ENCODE measurements at places on chromosomes 11 and 22.
A peak's percentile ranks its signal among the peaks of the same experiment; 100 is the strongest.

DNA sequence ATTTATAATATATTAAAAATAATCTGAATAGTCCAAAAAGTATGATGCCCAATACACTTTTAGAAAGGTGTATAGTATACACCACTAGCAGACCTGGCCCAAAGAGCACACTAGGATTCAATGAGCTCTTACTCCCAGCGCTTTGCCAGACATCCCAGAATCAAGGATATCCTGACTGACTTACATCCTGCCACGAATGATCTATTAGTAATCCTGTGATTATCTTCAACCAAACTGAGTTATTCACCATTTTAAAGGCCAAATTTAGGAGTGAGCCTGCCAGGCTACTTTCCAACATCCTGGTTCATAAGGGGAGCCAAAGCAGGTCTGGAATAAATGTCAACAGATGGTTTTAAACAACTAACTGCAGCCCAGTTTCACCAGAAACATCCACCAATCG is 60.8 kb upstream of the FAM181B start:
- DNase-seq: no peak

GRCh38 chr11:13205486-13205885 is 72.1 kb upstream of the BMAL1 start:
- no peak for DNase-seq

- DNase-seq: no peak
These were observed 6.9 kb downstream of the TNNT3 start for GRCh38 chr11:1926156-1927025.

GRCh38 chr11:93532281-93532789 is 10.9 kb downstream of the SMCO4 start:
- DNase-seq: no peak

GRCh38 chr11:127392575-127392974 is 392.0 kb upstream of the KIRREL3 start:
- no peak for DNase-seq

- DNase-seq: no peak
These were observed 241.3 kb upstream of the NCAM1 start for GRCh38 chr11:112719736-112720525.

- DNase-seq: no peak
These were observed 8.2 kb downstream of the PDGFB start for GRCh38 chr22:39236321-39237317.

GRCh38 chr11:10122326-10123197 is 171.5 kb downstream of the SBF2 start:
- no peak for DNase-seq

- DNase-seq: no peak
These were observed 36.2 kb downstream of the CNTF start for GRCh38 chr11:58658623-58659022.

- no peak for DNase-seq
These were observed 24.4 kb upstream of the TXNRD2 start for GRCh38 chr22:19965771-19966709.

DNA sequence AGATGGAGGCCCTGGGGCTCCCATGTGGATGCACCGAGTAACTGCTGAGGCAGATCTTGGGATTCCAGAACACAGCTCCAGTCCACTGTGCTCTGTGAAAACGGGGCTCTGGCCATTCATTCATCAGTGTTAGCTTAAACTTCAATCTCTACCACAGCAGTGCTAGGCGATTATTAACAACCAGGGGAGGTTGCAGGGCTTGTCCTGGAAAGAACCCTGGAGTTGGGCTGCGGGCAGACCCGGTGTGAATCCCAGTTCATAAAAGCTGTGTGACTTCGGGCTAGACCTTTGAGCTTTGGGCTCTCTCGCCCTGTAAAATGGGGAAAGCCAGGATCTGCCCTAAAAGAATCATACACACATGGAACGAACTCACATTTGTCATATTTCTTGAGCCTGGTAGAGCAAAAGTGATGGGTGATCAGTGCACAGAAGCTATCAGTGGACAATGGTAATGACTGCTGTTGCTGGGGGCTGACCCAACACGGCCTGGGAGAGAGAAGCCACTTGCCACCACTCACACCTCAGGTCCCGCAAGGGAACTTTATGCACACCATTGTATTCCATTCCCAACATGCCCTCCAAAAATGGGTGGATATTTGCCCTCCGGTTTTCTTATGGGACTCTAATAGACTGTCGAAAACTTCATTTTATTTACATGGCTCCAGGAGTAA is 15.6 kb upstream of the CRYBB3 start:
- no peak for DNase-seq

GRCh38 chr11:106493751-106494150 is 416.3 kb downstream of the AASDHPPT start:
- no peak for DNase-seq

DNA sequence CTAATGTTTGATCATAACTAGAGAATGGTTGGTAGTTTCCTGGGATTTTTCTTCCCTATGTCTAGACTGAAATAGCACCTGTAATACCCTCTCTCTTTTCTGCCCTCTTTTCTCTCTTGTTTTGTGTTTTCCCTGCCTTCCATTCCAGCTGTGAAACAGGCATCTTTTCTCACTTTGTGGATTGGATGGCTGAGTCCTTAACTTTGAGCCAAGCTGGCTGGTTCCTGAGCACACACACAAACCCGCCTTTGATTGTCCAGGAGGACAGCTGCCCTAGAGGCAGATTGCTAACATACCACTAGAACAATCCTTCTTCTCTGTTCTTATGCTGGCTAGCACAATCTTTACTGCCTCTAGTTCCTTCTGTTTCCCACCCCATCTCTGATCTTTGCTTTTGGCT is 17.7 kb downstream of the CTNND1 start:
- peak; percentile 29 for DNase-seq

- no peak for DNase-seq
These were observed 10.3 kb downstream of the EIF4G2 start for GRCh38 chr11:10798330-10798928.

- DNase-seq: no peak
These were observed 191.7 kb downstream of the KIRREL3 start for GRCh38 chr11:126808836-126809235.

- no peak for DNase-seq
These were observed 41.5 kb downstream of the DHCR7 start for GRCh38 chr11:71406681-71407080.

DNA sequence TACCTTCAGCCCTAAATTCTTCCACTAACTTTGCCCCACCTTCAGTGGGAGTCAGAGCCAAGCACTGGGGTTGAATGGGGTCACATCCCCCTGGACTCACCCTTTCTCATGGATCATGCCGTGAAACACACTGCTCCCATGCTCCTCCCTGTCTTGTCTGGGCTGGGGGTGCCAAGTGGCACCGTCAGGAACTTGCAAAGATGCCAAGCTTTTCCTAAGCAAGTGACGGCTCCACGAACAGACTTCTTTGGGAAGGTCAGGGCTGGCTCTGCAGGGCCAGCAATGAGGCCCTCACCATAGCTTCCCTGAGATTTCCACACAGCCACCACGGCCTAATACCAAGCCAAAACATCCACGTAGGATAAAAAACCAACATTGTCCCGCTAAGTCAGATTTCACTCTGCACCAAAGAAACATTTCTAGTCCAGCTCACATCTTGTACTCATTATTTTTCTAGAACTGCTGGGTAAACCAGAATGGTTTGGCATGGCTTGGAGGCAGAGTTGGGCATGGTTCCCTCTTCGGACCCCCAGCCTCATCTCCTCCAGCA is 76.5 kb downstream of the NAT10 start:
- no peak for DNase-seq

DNA sequence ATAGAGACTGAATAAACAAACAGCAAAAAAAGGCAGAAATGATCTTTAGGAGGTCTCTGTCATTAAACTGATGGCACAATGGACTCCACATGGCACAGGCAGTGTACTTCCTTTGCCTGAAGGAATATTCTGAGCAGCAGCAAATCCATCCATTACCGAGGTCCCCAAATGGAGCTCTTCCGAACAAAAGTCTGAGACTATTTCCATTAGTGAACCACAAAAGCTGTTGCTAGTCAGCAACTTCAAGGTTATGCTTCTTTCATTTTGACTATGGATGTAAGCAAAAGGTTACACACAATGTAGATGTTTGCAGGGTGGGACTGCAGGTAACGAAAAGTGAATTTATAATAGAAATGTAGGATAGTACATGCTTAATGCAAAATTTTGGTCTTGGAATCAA is 14.5 kb downstream of the NARS2 start:
- no peak for DNase-seq

DNA sequence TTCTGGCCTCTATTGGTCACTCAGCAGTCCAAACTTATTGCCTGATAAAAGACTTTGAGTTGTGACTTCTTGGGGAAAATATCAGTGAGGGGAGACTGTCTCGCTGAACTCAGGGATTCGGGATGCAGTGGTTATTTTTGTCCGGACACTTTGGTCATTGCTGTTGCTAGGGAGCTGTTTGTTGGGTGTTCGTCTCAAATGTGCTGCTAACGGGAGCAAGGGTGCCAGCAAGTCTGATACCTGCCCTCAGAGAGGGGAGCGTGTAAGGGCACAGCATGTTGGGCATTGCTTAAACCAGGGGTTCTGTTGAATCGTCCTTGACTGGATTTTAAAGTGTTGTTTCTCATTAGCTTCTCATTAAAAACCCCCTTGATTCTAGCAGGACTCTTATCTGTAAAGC is 49.2 kb upstream of the SLC25A18 start:
- DNase-seq: no peak

- DNase-seq: no peak
These were observed 75.9 kb upstream of the NUP50 start for GRCh38 chr22:45087802-45088201.

- DNase-seq: no peak
These were observed 1473.3 kb downstream of the TBC1D22A start for GRCh38 chr22:48235744-48236143.

DNA sequence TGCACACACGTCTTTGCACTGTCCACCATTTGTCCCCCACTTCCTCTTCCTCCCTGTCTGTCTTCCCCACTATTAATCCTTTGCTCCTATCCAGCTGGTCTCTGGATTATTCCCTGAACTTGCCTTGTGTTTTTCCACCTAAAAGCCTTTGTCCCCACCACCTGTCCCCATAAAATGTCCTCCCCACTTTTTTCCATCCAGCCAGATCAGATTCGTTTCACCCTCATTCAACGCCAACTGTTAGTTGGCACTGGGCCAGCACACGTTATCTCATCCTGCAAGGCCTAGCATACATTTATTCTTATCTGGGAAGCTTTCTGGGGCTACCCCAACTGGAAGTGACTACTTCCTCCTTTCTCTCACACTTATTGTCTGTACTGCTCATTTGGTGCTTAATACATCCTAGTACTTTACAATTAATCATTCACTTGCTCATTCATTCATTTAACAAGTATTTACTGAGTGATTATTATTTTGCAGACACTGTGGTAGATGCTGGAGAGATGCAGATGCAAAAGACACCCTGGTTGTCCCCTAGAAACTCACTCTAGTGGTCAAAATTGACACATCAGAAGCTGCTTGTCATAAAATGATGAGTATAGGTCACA is 96.2 kb downstream of the RASSF10 start:
- no peak for DNase-seq

GRCh38 chr11:126355926-126356897 is 726 bp downstream of the ST3GAL4 start:
- DNase-seq: peak; percentile 64

DNA sequence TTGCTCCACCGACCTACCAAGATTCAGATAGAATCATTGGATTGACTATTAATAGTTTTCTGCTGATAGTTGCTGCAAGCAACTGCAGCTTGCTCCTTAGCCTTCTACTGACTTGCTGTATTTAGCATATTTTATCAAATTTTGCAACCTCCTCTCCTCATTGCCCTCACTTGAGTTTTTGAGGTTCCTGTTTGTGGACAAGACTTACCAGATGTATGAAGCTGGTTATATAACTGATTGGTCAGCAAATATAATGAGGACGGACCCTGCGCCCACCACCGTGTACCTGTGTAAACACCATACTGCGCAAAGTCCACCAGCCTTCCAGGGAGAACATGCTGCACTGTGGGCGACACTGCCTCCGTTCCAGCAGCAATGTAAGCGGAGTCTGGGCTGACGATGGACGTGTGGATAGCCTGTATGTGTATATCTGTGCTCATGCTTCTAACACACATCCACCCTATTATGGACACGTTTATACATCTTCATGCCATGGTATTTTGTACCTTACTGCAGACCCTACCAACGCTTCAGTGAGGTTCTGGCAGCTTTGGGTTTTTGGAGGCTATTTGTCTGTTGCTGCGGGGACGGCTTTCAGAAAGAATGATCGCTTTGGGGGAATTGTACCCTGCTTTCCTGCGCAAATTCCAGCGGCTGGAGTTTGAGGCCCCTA is 1.5 kb upstream of the USP18 start:
- no peak for DNase-seq

DNA sequence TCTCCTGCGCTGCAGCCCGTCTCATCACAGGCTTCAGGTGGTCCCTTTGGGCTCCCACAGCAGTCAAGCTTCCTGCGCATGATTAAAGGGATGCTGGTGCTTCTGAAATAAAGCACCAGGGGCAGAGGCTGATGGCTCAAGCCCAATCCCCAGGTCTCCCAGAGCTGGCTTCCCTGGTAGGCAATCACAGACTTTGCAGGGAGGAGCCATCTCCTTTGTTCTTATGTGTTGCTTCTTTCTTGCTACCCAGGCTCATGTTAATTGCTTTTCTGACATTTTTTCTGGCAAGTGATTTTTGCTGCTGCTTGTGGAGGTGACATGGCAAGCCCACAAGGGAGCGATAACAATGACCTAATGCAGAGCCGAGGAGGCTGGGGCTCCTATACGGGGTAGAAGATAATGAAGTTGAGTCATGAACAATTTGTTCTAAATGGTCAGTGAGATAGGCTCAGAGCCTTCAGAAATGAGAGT is 25.2 kb upstream of the PLET1 start:
- no peak for DNase-seq

DNA sequence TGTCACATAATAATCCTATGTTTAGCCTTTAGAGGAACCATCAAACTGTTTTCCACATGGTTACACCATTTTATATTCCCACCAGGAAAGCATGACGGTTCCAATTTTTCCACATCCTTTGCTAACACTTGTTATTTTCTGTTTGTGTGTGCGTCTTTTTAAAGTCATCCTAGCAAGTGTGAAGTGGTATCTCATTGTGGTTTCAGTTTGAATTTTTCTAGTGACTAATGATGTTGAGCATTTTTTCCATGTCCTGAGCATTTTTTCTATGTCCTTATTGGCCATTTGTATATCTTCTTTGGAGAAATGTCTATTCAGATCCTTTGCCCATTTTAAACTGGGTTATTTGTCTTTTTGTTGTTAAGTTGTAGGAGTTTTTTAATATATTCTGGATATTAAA is 53.7 kb upstream of the DEPDC7 start:
- no peak for DNase-seq

GRCh38 chr11:1308743-1309497 is 512 bp downstream of the TOLLIP start:
- DNase-seq: no peak

- DNase-seq: no peak
These were observed 251.2 kb downstream of the BRD1 start for GRCh38 chr22:49576241-49577141.

- DNase-seq: no peak
These were observed 25.6 kb downstream of the HEPHL1 start for GRCh38 chr11:94046796-94047195.

- DNase-seq: no peak
These were observed 256.5 kb downstream of the GUCY1A2 start for GRCh38 chr11:106761745-106762144.

Measured in amygdala (tissue), 56 donors.